Psoas muscle (tissue), 8 donors: ENCODE measurements at places on chromosomes 7 and 10. TPM values are rescaled to one million over a fixed set of nuclear protein-coding genes. Genes with fewer than 3 reads are reported as not detected.

- DNase-seq, result peak; percentile 89
Observed at GRCh38 chr7:44398511-44398911, 73.1 kb upstream of the CAMK2B start.

GRCh38 chr10:75428434-75429158, 2.8 kb upstream of the LRMDA start:
- no peak for DNase-seq

Gene SFTPD
- total RNA-seq, result not detected

Gene ERVW-1
- not detected for total RNA-seq

- no peak for DNase-seq
Observed at GRCh38 chr7:88201305-88201704, 18.5 kb downstream of the SRI start.

Gene ADAP1
- total RNA-seq, result 1.1 TPM

- DNase-seq, result no peak
Observed at GRCh38 chr7:85336086-85336485, 149.2 kb upstream of the SEMA3D start.

Gene NPC1L1
- not detected for total RNA-seq

GRCh38 chr10:4070921-4071660, 286.1 kb upstream of the KLF6 start:
- DNase-seq, result no peak

DNA sequence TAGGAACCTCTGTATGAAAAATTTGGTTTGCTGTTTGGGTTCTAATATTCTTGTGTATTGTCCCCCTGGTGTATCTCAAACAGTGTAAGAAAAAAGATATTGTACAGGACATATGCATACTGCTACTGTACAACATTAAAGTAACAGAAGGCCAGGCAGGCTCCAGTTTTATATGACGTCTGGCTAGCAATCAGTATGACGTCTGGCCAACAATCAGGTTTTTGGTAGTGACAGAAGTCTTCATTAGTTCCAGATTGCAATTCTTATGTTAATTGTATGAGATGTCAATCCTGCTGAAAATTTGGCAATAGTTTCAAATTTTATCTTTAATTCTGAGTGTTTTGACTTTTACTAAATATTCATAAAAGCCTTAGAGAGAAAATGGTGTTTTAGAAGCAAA, 67.9 kb upstream of the KCND2 start:
- no peak for DNase-seq
